ENCODE measurements at places on chromosomes 4 and X.

DNA sequence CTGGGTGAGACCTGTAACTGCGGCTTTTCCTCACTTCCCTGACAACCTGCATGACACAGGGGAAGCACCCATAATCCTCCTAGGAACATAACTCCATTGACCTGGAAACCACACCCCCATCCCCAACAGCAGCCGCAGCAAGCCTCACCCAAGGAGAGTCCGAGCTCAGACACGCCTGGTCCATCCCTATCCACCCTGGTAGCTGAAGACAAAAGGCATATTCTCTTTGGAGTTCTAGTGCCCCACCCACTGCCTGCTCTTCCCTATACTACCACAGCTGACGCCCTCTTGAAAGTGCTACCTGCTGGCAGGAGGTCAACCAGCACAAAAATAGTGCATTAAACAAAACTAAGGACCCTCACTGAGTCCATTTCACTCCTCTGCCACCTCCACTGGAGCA lies 1080.9 kb upstream of the IGFBP7 start:
- no peak for DNase-seq

- DNase-seq: no peak
These were observed 5.3 kb upstream of the IDS start for GRCh38 chrX:149510386-149510785.

DNA sequence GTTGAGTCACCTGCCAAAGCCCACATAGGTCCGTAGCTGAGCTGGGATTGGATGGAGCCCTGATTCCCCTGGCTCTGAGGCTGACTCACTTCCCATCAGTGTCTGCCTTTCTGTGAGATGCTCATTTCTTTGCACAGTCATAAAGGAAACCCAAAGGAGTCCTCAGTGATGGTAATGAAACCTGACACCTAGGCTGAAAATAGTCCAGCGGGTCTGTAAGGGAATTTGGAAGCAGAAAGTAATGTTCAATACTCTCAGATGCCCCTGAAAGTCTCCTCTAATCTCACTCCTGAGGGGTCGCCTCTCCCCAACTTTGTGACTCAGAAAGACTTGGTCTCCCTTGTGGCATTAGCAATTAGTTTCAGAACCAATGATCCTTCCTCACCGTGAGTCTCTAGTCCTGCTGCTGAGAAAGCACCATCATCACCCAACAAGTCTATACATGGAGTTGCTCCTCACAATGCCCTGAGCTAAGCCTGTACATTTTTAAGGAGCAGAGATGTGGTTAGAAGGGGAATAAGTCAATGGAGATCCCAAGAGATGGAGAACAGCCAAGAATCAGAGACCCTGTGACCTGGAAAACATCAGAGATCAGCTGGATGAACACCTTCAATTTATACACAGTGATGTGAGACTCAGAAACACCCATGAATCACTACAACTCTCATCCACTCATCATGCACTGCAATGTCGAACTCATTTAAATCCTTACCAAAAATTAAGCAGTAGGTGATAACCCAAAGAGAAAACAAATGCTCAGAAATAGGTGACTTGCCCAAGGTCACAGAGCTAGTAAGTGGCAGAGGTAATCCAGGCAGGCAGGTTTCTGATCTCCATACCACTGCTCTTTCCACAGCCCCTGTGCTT lies 219.0 kb upstream of the CPEB2 start:
- DNase-seq: no peak

DNA sequence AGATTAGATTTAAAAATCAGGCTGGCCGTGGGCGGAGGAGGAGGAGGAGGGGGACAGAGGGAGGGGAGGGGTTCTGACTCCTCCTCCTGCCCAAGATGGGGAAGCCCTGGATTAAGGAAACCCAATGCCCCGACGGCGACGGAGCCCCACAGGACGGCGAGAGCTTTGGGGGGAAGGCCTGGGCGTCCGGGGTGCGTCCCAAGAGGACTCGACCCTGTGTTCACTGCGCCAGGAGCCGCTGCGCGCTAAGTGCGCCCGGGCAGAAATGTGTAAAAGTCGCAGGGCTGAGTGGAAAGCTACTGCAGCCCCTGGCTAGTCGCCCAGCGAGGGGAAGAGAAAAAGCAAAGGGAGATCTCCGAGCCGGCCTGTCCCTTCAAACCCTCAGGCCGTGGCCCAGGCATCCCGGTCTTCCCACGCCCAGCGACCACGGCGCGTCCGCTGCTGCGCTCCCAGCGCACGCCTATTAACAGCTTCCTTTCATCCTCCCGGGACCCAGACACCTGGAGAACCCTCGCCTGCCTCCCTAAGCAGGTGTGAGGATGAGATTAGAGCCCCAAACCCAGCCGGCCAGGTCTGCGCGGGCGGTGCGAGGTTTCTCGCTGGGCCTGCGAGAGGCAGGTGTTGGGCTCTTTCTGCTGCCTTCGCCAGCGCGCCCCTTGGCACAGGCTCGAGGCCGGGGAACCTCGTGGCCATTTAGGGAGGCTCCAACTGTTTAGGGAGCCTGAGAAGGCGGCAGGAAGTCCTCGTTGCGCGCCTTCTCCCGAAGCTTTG lies 1.4 kb upstream of the RPS6KA3 start:
- DNase-seq: no peak

DNA sequence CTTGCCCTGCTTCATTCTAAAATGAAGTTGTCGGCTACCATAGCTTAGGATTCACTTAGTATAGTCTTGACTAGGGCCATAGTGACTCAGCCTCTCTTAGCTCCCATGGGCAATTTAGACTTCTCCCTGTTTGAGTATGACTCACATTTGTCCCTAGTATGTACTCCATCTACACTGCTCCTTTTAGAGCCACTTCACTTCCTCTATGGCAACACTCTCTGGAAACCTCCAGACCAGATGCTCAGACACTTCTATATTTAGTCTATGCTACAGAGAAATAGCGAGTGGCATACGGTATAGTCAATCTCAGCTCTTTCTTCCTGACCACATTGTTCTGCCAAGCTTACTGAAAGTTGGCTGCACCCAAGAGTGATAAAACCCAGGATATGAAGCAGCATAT lies 11.2 kb downstream of the MEPE start:
- DNase-seq: no peak

GRCh38 chr4:41514766-41515481 lies 23.0 kb upstream of the LIMCH1 start:
- no peak for DNase-seq

- no peak for DNase-seq
These were observed 574.8 kb upstream of the DIPK2B start for GRCh38 chrX:45775468-45775867.

Measured in SW 1271 (cell line).